ENCODE measurements at places on chromosomes 1 and 21. TPM values are rescaled to one million over a fixed set of nuclear protein-coding genes. Genes with fewer than 3 reads are reported as not detected.

DNA sequence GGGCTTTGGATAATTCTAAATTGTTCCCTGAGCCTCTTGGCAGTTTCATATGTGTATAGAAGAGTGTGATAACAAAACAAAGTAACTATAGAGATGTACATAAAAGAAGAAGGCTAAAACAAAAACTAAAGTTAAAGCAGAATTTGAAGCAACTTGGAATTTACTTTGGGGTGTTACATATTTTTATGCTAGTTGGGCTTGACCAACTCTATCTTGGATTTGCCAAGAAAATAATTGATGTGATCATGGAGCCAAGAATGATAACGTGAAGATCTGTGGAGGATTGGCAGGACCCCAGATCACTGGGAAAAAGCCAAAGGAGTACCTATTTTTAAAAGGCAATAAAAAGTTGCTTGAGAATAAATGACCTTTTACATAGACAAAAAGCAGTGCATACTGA, 206.9 kb downstream of the LMO4 start:
- no peak for DNase-seq

DNA sequence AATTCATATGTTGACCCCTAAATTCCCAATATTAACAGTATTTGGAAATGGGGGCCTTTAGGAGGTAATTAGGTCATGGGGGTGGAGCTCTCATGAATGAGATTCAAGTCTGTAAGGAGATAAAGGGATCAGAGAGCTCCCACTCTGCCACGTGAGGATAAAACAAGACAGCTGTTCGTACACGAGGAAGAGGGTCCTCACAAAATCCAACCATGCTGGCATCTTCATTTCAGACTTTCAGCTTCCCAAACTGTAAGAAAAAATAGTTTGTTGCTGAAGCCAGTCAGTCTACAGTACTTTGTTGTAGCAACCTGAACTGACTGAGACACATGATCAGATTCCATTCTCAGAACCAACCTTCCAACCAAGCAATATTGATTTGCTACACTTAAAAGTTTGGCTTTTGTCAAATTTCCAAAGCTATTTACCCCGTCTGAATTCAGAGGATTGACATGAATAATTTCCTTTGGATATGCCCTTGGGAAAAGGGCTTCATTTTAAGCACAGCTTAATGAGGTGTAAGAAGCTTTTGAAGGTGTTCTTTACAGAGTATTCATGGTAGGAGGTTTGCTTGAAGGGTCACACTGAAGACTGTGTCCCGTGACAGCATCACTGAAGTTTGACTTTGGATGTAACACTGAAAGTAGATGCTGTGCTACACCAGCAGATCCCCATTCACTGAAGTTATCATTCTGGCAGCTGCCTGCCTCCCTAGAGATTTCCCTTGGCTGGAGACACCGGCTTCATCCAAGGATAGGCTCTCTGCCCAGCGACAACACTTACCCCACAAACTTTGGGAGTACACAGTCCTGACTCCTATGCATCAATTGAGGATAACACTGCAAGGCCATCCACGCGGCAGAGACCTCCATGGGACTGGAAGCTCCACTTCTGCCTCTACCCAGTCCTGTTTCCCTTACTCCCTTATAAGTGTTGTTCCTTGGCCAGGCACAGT, 4.9 kb upstream of the OMA1 start:
- DNase-seq: no peak

The SUMO3 gene
- total RNA-seq: 84.7 TPM

The GRIK1 gene
- total RNA-seq: not detected

DNA sequence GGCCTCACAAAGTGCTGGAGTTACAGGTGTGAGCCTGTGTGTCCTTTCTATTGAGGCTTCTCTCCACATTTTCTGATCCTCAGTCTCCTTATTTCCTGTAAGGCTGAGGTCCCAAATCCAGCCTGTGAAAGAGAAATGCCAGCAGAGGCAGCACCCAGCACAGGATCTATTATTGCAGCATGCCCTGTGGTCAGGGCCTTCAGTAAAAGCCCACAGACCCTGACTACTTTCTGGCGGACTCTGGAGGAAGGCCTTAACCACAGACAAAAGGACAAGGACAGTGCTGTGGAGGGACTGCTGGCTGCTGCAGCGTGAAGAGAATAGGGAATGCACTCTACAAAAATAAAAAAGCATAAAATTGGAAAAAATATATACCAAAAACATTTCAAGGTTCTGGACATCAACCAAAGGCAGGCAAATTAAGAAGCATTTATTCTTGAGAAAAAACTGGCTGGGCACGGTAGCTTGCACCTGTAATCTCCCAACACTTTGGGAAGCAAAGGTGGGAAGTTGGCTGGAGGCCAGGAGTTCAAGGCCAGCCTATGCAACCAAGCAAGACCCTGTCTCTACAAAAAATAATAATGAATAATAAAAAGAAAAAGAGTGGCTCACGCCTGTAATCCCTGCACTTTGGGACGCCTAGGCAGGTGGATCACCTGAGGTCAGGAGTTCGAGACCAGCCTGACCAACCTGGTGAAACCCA, 9.4 kb upstream of the PGD start:
- no peak for DNase-seq

DNA sequence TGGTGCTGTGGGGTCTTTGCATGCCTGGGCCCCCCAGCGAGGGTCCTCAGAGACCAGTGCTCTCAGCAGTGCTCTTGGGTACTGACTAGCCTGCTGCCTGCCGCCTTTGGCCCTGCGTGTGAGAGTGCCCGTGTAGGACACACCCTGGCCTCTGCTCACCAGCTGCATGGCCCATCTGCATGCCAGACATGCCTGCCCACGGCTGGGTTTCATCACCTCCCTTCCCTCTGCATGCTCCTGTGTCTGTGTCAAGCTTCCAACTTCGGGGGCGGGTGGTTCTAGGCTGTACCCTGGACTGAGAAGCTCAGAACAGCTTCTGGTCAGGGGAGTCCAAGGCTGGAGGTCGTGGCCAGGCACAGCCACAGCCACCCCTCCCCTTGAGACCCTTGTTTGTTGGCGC, 56.9 kb downstream of the PTPRF start:
- DNase-seq: no peak

- peak; percentile 50 for DNase-seq
Measured at GRCh38 chr1:199089393-199090122, 450.7 kb downstream of the PTPRC start.

GRCh38 chr1:83632906-83633305, 366.0 kb downstream of the TTLL7 start:
- no peak for DNase-seq

All from CD8-positive, alpha-beta T cell (primary cell).